HepG2 (cell line): ENCODE measurements at places on chromosomes 1 and 21.

GRCh38 chr21:36547464-36547863 is 67.5 kb upstream of the CLDN14 start:
- no peak for DNase-seq

GRCh38 chr1:19312782-19313635 is 883 bp downstream of the SLC66A1 start:
- no peak for DNase-seq

DNA sequence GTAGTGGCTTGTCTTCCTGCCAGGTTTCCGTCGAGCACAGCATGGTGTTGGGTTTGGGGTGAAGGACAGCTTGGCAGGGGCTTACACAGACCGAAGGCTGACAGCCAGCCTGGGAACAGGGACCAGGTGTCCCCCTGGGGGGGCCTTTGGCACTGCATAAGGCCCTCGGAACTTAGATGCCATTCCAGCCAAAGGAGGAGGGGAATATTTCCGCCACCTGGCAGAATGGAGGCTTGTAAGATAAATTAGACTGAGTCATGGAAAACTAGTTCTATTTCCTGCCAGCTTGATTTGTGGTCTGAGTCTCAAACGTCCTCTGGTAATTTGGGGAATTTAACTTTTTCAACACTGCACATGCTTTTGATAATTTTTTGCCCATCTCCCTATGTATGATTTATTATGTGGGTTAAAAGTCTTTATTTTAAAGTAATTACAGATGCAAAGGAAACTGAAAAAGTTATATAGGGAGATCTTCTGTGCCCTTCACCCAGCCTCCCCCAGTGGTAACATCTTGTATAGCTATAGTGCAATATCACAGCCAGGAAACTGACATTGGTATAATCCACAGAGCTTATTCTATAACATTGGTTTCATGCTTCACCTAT is 11.5 kb upstream of the TMEM51 start:
- DNase-seq, result no peak

- no peak for DNase-seq
These were observed 26.9 kb upstream of the GPR88 start for GRCh38 chr1:100511058-100511457.

GRCh38 chr1:36665478-36666080 is 182.9 kb upstream of the CSF3R start:
- DNase-seq, result no peak

DNA sequence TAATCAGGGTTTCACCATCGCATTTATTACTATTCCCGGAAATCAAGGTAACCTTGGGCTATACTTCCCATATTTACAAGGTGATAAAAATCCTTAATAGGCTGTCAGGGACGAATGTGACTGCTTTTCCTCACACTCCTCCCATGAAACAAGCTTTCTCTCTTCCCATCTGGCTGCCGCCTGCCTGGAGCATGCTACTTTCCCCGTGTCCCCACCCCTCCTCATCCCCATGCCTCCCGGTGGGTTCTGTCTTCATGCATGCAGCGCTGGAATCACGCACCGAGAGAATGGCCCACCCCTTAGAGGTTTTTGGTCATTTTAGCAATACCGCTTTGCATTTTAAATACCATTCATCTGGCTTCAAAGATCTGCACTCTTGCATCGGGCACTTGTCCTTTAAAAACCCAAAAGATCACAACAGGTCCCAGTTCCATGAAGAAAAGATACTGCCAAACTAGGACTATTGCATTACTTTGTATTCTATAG is 339.1 kb downstream of the NTNG1 start:
- no peak for DNase-seq

DNA sequence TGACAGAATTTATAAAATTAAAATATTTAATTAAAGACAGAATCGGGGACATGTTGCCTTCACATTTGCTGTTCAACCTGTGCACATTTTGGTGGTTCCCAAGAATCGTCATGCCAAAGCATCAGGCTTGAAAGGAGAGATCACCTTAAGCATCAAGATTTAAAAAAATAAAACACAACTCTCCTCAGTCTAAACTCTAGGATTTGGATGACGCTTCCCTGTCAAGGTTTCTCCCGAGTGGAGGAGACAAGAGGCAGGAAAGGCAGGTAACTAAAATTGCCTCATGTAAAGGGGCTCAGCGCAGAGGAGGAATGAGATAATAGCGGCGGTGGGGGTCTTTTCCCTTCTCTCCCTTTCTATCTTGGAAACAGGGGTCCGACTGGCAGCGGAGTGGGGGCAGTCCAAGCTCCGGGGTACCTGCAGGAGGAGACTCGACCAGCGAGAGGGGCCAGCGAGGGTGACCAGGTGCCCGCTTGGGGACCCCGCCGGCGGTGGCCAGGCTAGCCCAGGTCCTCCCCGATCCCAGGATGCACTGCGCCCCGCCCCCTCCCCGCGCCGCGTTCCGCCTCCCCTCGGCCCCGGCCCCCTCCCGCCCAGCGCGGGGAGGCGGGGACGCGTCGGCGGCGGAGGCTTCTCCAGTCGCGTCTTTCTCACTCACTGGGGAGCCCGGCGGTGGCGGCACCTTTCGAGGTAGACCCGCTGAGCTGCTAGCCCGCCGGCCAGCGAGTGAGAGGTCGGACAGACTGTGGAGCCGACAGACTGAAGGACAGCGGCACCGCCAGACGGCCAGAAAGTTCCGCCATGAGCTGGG is at the start of gene FNBP1L:
Gene FNBP1L (plus strand): TSS at position 638 of the 811 bp plus-strand sequence. CDS start 164 bp downstream, at position 802.
- peak; percentile 65 for DNase-seq

DNA sequence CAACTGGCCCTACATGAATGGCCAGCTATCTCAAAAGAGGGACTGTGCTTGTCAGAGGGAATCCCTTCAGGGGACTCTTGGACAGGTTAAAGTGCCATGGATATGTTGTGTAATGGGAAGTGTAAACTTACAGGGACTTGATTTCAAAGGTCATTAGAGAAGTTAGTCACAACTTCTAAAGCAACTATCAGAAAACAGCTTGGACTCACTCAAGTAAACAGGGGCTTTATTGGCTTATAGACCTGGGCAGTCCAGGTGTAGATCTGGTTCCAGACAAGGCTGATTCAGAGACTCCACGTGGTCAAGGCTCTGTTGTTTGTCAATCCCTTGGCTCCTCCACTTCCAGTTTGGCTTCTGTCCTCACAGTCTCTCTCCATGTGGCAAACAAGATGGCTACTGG is 2.3 kb downstream of the CRP start:
- no peak for DNase-seq

DNA sequence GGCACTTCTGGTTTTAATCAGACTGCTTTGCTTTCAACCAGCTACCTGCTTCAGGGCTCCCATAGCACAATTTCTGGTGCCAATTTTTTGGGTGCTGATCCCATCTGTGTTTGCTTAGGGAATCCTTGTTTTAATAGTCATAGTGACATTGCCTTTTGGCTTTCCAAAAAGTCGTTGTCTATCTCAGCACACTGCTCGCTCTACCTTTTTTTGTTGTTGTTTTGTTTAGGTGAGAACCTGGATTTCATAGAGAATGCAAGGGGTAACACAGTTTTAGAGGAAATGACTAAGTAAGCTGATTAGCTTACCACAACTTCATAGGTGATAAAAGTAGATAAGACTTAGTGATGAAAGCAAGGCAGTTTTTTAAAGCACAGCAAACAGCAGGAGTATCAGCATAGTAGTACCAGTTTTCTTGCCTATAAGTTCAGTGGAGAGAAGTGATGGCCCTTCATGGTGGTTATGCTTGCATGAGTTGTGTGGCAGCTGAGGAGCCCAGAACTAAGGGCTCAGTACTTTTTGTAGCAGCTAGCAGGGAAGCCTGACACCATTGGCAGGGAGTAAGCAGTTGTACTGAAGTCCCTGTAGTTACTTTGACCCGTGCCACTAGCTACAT is 31.3 kb downstream of the NEK7 start:
- no peak for DNase-seq

- DNase-seq, result no peak
These were observed 114.5 kb downstream of the NUF2 start for GRCh38 chr1:163436140-163436812.

GRCh38 chr1:46118856-46119255 is 13.6 kb downstream of the PIK3R3 start:
- DNase-seq, result no peak

DNA sequence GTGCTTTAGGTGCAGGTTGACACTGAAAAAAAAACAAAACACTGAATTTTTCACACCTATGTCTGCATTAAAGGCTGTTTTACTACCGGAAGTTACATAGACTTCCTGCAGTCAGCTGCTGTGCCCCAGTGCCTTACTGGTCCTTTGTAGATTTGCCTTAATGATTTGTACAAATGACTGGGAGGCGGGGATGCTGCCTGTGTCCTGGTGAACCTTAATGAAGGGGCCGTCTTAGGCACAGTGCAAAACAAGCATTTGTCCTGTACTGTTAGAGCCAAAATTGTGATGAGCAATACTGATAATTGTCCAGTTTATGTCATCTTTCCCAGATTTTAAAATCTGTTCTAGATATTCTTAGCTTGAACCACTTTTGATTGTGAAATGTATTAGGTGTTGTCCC is 90.9 kb upstream of the PGD start:
- DNase-seq, result no peak

DNA sequence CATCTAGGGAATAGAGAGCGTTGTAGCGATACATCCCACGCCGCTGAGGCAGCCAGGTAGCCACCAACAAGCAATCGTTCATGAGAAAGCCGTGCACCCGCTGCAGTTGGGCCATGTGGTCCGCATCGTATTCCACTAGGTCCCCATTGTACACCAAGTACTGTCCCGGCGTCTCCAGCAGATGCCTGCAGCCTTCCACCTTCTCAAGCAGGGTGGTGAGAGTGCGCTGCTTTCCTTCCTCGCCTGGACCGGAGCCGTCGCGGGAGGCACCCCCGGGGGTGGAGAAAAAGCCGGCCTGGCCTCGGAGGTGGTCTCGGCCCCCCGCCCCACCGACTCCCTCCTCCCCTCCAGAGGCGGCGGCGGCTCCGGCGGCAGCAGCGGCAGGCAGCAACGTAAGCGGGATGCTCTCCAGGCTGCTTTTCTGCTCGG is 595 bp downstream of the EXOC8 start:
- DNase-seq, result no peak

GRCh38 chr1:43274125-43274803 is 4.5 kb downstream of the TMEM125 start:
- no peak for DNase-seq

GRCh38 chr1:203050826-203051225 is 24.5 kb downstream of the PPFIA4 start:
- no peak for DNase-seq

DNA sequence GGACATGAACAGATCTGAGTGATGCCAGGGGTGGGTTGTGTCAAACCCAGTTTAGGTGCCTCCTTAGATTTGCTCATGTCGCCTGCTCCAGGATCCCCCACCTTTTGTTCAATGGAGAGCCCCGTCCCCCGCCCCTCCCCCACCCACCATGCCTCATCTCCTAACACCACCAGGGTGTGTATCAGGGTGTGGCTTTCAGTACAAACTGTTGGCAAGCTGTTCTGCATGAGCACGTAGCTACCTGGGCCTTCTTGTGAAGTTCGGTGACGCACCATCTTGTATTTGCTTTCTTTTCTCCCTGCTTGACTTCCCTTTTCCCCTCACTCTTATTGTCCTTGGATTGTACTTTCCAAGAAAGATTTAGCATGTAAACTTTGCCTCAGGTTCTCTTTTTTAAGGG is 94.8 kb downstream of the EBNA1BP2 start:
- no peak for DNase-seq

DNA sequence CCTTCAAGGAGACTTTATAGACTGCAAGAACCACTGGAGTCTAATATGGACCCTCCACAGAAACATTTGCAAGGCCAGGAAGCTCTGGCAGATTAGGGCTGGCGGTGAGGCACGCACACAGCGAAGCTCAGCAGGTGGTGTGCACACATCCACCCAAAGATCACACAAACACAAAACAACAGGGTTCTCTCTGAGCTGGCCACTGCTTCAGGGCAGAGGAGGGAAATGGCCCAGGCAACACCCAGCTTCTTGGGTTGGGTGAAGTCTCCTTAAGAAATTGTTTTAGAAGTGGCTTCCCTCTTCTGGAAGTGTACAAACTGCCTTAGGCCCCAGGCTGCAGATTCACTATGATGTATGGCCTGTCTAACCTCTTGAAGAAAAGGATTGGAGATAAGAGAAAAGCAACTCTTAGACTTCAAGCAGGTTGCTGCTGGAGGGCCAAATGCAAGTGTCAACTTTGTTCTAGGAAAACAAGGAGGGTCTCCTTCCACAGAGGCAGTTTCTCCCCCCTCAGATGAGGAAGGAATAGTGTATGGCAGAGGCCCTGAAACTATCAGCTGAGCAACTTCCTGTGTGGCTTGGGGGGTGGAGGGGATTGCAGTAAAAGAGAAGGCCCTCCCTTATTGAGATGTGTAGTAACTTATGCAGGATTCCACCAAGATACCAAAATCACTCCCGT is 2.0 kb downstream of the RCSD1 start:
- no peak for DNase-seq

DNA sequence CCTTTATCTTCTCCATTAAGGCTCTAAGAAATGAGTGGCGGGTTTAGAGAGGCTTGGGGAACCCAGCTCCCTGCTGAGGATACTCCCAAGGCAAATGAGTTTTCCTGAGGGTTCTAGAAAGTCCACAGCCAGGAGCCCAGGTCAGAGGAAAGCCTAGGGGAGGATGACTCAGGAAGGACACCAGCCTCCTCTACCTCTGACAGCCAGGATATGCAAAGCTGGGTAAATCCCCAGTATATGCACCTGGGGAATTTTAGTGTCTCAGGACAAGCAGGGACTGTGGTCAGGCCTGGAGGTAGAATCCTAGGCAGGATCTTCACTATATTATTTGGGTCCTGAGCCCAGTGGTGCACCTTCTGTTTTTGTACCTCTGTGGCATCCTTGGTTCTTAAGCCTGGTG is 23.5 kb upstream of the WNT4 start:
- DNase-seq, result no peak

DNA sequence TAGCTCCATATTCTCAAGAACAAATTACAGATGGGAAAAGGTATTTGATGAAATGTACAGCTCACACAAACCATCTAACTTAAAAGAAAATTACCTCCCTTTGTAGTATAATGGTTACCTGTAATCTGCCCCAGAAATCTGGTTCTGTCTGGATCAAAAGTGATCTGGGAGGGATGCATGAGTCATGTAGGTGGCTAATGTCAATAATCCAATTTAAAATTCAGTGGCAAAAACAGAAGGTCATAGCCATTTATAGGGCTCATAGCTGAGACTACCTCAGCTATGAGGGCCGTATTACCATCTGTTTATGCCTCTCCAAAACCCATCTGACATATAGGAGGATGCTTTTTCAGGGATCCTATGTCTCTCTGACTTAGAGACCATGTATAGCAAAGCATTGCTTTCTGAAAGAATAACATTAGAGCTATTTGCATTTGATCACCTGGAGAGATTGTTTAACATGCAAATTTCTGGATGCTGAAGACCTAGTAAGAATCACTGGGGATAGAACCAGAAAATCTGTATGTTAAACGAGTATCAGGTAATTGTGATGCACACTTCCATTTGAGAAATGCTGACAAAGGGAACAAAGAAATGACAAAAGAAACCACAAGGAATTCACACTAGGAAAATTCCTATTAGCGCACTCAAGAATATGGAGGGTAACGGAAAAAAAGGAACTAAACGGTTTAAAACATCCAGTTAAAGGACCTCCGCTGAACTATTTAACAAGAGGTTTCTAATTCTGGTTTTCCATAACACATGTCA is 17.6 kb downstream of the PAXBP1 start:
- DNase-seq, result no peak
